ENCODE measurements at places on chromosomes 1 and 21.

DNA sequence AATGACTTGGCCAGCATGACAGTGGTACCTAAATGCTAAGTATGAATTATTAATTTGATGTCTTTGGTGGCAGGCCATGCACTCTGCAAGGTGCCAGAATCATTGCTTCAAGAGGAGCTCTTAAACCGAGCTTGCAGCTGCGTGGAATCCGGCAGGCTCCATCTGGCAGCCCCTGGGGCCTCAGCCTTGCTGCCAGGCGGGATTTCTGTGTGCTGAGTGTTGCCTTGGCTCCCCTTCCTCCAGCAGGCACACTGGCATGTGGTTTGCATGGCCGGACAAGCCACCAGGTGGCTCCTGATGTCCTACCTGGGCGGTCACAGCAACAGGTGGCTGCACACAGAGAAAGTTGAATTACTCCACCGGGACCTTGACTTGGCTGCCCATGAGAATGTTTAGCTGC, 155.4 kb downstream of the URB2 start:
- DNase-seq, result no peak

GRCh38 chr21:24275616-24276015, 1331.7 kb downstream of the MRPL39 start:
- DNase-seq, result no peak

DNA sequence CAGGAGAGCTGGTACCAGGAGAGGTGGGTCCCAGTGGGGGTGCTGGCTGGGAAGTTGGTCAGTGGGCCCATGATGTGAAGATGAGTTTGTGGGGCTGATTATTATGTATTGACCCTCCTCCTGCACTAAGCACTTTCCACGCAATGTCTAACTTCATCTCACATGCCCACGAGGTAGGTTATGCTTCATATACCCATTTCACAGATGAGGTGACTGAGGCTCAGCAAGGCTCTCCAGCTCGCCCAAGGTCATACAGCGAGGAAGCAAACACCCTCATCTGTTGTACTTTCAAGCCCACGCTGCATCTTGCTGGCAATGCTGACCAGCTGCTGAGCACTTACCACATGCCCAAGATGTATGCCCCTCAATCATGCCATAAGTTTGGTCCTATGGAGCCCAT, 175.8 kb downstream of the GRIK3 start:
- no peak for DNase-seq

GRCh38 chr1:193285641-193286040, 99.2 kb upstream of the B3GALT2 start:
- no peak for DNase-seq

DNA sequence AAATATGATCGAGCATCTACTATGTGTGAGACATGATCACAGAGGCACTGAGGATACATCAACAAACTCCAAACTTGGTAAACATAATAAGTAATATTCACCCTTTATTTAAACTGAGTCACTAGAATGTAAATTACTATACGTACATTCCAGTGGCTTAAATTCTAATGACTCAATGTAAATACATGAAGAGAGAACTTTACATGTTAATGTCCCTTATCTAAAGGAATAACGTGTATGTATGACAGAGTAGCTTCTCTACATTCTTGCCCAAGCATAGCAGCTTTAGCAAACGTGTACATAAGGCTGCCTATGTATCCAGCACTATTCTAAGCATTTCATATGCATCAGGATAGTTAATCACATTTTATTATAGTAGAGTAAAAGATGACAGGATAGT, 111.8 kb upstream of the CYYR1 start:
- no peak for DNase-seq

DNA sequence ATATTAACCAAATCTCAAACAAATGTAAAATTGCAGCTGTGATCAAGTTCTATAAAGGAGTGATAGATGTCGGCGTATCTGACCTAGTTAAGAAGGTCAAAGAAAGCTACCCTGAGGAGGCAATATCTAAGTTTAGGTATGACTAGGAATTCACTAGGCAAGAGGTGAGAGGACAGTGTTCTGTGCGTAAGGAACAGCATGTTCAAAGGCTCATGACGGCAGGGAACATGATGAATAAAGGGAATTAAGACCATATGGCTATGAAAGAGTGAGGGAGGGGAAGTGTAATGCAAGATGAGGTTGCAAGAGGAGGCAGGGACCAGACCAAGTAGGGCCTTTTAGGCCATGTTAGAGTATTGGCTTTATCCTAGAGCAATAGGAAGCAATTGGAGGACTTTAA, 8.6 kb downstream of the LIX1L start:
- no peak for DNase-seq

DNA sequence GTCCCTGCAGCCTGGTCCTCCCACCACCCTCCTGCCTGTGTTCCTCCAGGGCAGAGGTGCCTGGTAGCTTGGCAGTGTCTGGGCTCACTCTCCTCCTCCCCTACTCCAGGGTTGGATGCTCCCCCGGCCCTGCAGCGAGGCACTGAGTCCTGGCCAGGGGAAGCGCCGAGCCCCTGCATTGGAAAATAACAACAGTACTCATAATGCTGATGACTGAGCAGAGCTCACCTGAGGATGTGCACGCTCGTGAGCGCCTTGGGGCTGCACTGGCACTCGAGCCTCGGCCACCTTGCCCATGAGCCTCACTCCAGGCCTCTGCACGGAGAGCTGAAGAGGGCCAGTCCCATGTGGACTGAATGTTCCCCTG, 6.0 kb upstream of the ACTRT2 start:
- peak; percentile 0 for DNase-seq

- DNase-seq, result no peak
These were observed 34.0 kb upstream of the EDN2 start for GRCh38 chr1:41518471-41518870.

Measured in T-cell (primary cell).